Hematopoietic multipotent progenitor cell treated with erythropoietin and hydrocortisone succinate and interleukin-3 and kit ligand, for 8 days (in vitro differentiated cells): ENCODE measurements at places on chromosomes 4 and X.

GRCh38 chrX:45485719-45486118 lies 285.0 kb upstream of the DIPK2B start:
- no peak for DNase-seq

- no peak for DNase-seq
Measured at GRCh38 chr4:166930464-166930863, 303.8 kb downstream of the SPOCK3 start.

- DNase-seq = peak; percentile 6
Measured at GRCh38 chrX:100593581-100593980, 8.8 kb downstream of the TNMD start.

DNA sequence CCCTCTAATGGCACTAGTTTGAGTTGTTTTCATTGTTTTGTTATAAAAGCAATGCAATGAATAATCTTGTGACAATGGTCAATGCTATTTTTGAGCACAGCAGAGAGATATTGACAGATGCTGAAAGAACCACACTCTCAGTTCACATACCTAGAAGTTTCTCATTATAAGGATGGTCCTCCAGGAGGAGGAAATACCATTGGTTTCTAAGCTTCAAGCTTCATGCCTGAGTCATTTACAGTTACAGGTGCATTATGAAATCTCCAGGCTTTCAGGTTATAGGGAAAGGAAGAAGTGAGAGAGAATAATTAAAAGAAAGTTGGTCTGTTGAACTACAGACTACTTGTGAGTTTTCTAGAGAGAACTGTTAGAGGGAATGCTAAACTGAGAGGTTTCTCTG lies 75.3 kb downstream of the PWWP3B start:
- DNase-seq = no peak

DNA sequence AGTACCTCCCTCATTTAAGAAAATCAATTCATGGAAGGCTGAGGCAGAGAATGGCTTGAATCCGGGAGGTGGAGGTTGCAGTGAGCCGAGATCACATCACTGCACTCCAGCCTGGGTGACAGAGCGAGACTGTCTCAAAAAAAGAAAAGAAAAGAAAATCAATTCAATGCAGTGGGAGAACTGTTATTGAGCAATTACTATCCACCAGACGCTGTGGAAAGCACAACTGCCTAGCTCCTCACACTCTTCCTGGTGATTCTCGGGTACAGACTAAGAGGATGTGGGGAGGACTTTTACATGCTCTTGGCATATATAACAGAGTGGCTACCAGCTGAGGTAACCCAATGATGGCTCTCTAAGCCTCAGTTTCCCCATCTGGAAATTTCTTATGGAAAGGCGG lies 2.7 kb upstream of the TMSB4X start:
- DNase-seq = no peak

GRCh38 chr4:48058617-48059530 lies 42.3 kb downstream of the NIPAL1 start:
- no peak for DNase-seq

- no peak for DNase-seq
Measured at GRCh38 chr4:87704001-87704400, 53.9 kb downstream of the DMP1 start.

DNA sequence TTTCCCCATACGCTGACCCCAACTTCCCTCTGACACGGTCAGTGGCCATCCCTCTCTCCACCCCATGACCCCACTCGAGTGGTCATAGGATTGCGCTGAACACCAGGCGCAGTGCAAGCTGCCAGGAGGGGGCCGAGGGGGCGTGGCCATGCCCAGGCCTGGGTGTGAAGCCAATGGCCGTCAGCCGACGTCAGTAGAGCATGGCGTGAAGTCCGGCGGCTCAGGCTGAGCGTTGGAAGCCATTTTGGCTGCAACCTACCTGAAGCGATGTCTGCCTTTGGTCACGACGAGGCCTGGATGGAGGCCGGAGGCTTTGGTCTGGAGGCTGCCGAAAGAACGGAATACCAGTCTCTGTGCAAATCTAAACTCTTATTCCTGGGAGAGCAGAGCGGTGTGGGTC lies at the start of gene RAB41:
RAB41 (plus strand) TSS at position 222 of the 400 bp plus-strand sequence; CDS start at position 268, 46 bp downstream.
- no peak for DNase-seq

- no peak for DNase-seq
Measured at GRCh38 chr4:3208826-3209225, 40.1 kb upstream of the MSANTD1 start.

GRCh38 chr4:155319516-155319915 lies 57.2 kb downstream of the MAP9 start:
- no peak for DNase-seq

DNA sequence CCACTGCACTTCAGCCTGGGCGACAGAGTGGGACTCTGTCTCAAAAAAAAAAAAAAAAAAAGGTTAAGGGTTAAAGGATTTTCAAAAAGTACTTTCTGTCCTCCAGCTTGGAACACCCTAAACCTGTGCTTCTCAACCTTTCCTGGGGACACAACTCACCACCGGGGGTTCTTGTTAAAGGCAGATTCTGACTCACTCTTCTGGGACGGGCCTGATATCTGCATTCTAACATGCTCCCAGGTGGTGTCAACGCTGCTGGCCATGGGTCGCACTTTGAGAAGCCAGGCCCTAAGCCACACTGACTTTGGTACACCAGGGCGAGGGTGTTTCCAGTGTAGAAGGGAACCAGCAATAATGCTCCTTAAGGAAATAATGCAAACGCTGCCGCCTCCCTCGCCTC lies 46.1 kb downstream of the AFAP1 start:
- no peak for DNase-seq

GRCh38 chr4:163666332-163666873 lies 171.9 kb downstream of the TMA16 start:
- no peak for DNase-seq

- no peak for DNase-seq
Measured at GRCh38 chr4:168074861-168075260, 17.5 kb upstream of the ANXA10 start.

- no peak for DNase-seq
Measured at GRCh38 chrX:55593296-55593695, 29.9 kb upstream of the FOXR2 start.

DNA sequence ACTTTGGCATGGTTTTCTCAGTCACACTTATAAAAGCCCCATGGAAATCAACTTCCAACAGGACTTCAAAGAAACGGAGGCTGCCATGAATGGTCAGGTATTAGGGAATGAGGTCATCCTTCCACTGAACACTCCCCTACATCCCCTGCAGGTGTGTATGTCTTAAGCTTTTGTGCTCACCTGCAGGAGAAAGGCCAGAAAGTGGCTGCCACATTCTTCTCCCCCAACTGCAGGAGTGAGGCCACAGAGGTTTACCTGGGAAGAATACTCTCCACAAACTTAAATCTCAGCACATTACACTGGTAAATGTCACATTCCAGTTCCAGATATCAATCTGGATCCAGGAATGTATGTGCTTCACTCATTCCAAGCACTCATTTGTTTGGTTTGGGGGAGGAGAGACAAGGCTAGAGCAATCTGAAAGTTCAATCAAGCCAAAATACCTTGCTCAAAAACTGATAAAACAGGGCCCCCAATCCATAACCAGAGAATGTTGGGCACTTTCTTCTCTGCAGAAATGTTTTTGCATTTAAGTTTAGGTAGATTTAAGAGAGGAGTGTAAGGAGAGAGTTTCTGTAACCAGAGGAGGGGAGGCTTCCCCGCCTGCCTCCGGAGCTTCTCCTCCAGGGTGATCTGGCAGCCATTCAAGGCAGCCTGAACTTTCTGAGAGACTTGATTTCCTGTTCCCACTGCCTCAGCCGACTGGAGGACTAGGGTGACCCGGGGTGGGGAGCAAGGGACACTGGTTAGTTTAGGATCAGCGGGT lies 15.4 kb downstream of the FAM9C start:
- DNase-seq = no peak

DNA sequence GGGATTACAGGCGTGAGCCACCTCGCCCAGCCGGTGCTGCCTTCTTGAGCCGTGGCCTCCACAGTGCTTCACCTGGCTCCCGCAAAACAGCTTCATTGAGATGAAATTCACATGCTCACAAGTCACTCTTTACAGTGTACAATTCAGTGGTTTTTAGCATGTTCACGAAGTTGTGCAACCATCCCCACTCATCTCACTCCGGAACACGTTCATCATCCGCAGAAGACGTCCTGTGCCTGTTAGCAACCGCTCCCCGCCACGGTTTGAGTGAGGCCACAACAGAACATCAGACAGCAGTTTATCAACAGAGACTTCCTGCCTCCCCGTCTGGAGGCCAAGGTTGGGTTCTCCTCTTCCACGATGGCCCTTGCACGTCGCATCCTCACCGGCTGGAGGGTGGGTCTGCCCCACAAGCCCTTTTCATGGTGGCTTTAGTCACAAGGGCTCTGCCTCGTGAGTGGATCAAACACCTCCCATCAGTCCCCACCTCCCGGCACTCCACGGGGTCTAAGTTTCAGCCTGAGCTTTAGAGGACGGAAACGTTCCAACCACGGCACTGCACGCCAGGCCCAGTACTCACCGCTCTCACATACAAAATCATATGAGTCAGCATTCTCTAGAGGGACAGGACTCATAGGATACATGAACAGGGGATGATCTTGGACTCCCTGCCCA lies 29.6 kb upstream of the SPON2 start:
- DNase-seq = peak; percentile 55
